ENCODE measurements at places on chromosomes 12 and 14. TPM values are rescaled to one million over a fixed set of nuclear protein-coding genes. Genes with fewer than 3 reads are reported as not detected.

- H3K27ac ChIP-seq = no peak overlapping the region
- H3K36me3 ChIP-seq = no peaks in the 10 kb centered on the region
- peaks cover 8% of the 10 kb centered on the region for H3K4me1 ChIP-seq
- no peak for DNase-seq
- H3K27me3 ChIP-seq = no peaks in the 10 kb centered on the region
Measured at GRCh38 chr12:89528434-89528833, 2.6 kb upstream of the POC1B start.

GRCh38 chr12:30942936-30943335, 16.4 kb downstream of the TSPAN11 start:
- no peak overlapping the region for H3K27ac ChIP-seq
- no peaks in the 10 kb centered on the region for H3K36me3 ChIP-seq
- DNase-seq = no peak
- H3K4me1 ChIP-seq = no peaks in the 10 kb centered on the region
- H3K27me3 ChIP-seq = no peaks in the 10 kb centered on the region

DNA sequence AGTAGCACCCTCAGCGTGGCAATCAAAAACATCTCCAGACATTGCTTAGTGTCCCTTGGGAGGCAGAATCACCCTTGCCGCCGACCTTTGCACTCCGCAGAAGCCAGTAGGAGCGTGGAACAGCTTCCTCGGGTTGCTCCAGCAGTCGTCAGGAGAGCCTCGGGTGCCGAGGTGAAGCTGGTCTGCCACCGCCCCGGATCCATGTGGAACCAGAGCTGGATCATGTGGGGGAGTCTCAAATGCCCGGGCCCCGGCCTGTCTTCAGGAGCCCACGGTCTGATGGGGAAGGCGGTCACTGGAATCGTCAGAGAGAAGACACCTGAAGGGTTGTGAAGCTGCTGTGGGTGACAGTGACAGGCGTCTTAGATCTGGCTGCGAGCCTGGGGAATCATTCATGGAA, 14.3 kb downstream of the MVK start:
- H3K4me3 ChIP-seq = no peak overlapping the region
- no peaks in the 10 kb centered on the region for H3K4me1 ChIP-seq
- no peak overlapping the region for H3K27ac ChIP-seq

SERPINA9 gene
- not detected for total RNA-seq

EIF5 gene
- 373 TPM for total RNA-seq
